AG09319 (cell line): ENCODE measurements at places on chromosomes 2 and 18.

GRCh38 chr2:61671561-61672315, 133.6 kb upstream of the XPO1 start:
- DNase-seq = no peak

DNA sequence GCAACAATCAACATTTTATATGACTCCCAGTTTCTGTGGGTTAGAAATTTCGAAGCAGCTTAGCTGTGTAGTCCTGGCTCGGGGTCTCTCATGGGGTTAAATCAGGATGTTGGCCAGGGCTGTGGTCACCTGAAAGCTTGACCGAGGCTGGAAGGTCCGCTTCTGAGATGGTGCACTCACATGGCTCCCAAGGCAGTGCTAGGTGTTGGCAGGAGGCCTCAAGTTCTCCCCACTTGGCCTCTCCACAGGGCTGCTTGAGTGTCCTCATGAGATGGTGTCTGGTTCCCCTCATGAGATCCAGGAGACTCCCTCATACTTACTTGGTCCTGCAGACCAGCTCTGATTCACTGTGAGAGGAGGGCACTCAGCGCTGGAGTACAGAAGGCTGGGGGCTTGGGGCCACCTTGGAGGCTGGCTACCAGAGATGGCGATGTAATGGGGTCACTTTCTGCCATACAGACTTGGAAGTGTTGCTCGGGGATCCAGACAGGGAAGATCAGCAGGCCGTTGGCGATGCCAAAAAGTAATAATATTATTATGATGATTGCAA, 98.8 kb downstream of the INHBB start:
- no peak for DNase-seq

- DNase-seq = no peak
These were observed 187.1 kb downstream of the CELF4 start for GRCh38 chr18:37378336-37379010.

- DNase-seq = no peak
These were observed 71.2 kb downstream of the CUL3 start for GRCh38 chr2:224513991-224514390.

DNA sequence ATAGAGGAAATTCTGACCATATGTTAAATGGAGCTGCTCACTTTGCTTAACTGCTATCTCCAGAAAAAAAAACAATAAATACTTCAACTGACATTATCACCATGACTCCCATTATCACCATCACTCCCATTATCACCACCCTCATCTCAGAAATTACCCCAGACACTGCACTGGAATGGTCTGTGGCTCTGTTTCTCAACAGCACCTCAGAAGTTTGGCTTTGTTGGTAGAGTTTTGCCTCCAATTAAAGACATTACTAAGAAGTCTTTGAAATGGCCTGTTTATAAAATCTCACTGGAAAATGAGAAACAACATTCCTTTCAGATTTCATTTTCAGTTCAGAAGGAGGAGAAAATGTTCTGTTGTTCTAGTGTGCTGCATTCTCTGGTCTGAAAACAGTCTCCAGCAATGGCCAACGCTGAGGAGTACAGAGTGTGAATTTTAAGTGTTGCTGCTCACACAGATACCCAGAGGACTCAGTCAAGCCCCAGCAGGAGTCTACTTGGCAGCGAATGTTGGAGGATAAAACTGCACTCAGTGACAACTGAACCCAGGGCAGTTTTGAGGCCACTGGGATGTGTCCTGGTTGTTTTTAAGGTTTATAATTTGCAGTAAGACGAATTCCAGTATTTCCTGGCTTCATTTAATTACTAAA, 364.5 kb upstream of the CDH2 start:
- DNase-seq = no peak

DNA sequence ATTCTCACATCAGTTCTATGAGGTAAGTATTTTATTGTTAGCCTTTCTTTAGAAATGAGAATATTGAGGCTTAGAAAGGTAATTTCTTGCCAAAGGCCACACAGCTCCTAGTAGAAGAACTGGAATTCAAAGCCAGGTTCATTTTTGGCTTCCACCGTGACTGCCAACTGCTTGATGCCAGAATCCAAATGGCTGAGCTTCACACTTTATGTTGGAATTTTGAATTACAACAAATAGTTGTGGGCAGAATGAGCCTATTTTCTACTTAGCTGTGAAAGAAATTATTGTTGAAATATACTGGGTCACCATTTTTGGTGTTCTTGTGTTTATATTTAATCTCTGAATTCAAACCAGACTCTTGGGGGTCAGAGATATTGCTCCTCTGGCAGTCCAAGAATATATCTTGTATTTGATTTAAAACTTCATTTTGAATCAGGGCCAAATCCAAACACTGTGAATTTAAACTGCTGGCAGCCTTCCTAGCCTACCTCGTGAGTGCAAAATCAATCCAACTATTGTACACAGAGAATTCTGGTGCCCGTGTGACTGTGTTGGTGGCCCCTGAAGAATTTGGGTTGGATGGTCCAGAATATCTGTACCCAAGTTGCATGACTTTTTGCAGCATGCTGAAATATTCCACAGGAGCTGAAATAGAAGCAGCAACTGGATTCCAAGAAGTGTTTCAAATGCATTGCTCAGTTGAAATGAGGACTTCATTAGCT, 35.6 kb upstream of the LPIN1 start:
- DNase-seq = no peak

GRCh38 chr2:108553209-108553919, 19.1 kb downstream of the LIMS1 start:
- DNase-seq = no peak

DNA sequence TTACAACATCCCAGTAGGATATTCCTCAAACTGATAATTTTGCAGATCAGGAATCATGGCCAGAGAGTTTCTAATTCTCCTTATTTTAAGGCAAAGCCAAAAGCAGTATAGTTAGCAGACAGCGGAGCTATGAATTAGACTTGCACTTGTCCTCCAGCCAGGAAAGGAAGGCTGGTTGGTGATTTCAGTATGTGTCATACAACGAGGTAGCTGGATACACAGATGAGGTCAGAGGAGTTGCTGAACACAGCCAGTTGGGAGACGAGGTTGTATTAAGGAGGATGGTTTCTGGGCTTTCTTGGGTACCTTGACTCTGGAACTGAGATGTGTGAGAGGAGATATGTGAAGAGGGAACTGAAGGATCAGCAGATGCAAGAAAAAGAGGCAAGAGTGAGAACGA, 185.2 kb downstream of the SOX11 start:
- no peak for DNase-seq

- DNase-seq = no peak
These were observed 86.6 kb downstream of the MARCO start for GRCh38 chr2:119028327-119029174.

- no peak for DNase-seq
These were observed 24.9 kb upstream of the C1GALT1C1L start for GRCh38 chr2:43701111-43701510.
